ENCODE measurements at places on chromosomes 16 and 17.

GRCh38 chr16:71726476-71727315 is 2.2 kb upstream of the PHLPP2 start:
- DNase-seq, result no peak

GRCh38 chr17:1095090-1095852 is 84.5 kb downstream of the ABR start:
- no peak for DNase-seq

GRCh38 chr17:73939806-73940205 is 263.7 kb upstream of the RPL38 start:
- no peak for DNase-seq

- DNase-seq, result no peak
Measured at GRCh38 chr17:42460371-42460770, 1.7 kb downstream of the ATP6V0A1 start.

- DNase-seq, result no peak
Measured at GRCh38 chr17:62737513-62737912, 70.6 kb downstream of the MARCHF10 start.

GRCh38 chr17:4533523-4534504 is 21.4 kb downstream of the MYBBP1A start:
- no peak for DNase-seq

DNA sequence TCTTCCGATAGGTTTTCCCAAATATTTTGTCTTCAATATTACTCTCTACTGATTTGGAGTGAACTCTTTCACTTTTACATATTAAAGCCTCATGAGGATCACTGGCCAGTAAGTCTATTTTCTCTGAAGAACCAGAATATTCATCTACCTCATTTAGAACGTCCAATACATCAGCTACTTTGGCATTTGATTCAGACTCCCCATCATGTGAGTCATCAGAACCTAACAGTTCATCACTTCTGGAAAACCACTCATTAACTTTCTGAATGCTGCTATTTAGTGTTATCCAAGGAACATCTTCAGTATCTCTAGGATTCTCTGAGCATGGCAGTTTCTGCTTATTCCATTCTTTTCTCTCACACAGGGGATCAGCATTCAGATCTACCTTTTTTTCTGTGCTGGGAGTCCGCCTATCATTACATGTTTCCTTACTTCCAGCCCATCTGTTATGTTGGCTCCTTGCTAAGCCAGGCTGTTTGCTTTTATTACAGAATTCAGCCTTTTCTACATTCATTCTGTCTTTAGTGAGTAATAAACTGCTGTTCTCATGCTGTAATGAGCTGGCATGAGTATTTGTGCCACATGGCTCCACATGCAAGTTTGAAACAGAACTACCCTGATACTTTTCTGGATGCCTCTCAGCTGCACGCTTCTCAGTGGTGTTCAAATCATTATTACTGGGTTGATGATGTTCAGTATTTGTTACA is 30.9 kb downstream of the BRCA1 start:
- no peak for DNase-seq

DNA sequence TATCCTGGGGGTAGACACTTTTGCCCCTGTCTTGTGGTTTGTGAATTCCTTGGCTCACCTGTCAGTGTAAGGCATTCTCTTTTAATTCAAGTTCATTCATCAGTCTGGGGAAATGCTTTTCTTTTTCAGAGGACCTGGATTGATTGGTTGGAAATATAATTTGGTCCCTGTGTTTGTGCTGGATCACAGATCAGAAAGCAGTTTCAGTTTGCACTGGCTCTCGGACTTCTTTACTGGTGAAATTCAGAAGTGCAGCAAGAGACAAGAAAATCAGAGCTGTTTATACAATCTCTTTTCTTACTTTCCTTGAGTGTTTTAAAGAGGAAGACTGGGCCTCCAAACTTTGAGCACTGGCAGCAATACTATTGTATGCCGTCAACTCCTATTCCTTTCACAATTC is 161.8 kb upstream of the KCNJ16 start:
- no peak for DNase-seq

GRCh38 chr16:79767421-79768275 is 167.1 kb upstream of the MAF start:
- DNase-seq, result no peak

DNA sequence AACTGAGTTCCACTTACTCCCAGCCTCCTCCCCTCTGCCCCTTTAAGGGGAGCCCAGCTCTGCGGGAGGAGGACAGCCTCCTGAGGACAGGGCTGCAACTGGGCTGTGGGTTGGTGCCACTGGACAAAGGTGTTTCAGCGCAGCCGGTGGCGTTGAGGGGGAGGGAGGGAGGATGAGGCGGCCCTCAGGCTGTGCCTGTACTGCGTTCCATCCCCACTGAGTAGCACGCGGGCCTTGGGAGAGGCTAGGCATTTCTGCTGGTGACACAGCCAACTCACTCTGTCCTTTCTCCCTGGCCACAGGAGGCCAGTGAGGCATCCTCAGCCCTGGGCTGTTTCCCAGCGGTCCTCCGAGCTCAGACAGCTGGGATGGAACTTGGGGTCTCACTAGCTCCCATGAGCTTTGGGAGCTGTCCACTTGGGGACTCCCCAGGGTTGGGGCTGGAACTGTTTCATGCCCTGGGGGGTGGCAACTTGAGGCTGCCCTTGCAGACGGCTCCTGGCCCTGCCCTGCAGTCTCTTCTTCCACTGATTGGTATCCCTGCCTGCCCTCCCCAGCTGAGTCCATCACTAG is 70.5 kb downstream of the MPRIP start:
- no peak for DNase-seq

DNA sequence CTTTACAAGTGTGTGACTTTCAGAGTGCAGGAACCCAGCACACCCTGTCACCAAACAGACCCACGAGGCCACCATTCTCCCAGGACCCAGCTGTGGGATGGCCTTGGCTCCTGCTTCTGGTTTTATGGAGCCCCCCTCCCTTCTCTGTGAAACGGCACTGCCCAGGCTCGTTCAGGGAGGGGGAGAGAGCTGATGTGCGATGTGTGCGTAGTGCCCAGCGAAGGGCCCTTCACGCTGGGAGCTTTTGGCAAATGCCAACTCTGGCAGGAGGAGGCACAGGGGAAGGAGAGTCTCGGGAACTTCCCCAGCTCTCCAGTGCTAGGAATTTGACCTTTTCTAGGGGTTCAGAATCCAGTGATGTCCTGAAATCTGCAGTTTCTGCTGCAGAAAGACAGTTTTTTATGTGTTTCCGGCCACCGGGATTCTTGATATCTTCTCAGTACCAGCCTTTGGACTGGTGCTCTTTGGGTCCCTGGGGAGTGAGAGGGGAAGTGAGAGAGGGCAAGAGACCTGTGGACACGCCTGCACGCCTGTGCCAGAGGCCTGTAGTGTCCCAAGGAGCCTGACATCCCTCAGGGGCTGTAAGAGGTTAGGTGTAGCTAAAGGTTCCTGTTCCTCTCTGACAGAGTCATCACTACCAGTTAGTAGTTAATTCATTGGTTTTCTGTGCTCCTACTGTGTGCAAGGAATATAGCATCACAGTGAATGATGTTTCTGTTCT is 45.1 kb downstream of the CMIP start:
- no peak for DNase-seq

DNA sequence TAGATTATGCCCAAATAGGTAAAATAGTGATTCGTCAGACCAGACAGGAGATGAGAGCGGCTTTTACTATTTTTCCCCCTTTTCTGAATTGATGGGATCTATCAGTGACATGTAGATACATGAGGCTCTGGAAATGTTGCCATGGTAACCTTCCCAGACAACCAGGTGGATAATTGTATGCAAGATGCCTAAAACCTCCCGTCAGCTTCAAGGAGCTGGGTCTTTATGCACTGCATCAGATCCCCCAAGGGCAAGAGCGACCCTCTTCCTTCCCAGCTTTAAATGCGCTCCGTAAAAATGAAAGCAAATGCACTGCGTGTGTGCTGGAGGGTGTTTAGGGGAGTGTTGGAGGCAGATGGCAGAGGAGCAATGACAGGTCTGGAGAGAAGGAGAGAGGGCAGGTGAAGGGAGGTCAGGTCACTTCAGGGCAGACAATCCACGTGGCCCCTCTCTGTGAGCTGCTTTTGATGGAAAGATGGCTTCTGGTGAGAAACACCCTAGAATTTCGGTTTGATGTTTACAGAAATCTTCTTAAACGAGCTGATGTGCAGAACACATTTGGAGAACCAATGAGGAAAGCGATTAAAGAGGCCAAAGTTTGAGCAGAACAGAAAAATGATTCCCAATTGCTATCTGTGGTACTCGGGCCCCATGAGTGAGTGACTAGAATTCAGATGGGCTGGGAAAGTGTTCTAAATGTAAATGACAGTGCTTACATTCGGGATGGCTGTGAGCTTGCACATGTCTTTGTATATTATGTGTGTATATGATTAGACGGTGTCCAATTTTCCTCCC is 461.7 kb upstream of the HSBP1 start:
- DNase-seq, result no peak

- DNase-seq, result no peak
Measured at GRCh38 chr16:61677776-61678175, 358.5 kb downstream of the CDH8 start.

GRCh38 chr16:66045626-66046025 is 320.9 kb upstream of the CDH5 start:
- DNase-seq, result no peak

GRCh38 chr16:2056681-2057407 is 9.1 kb downstream of the TSC2 start:
- DNase-seq, result no peak

GRCh38 chr17:58818654-58819053 is 63.0 kb downstream of the PPM1E start:
- no peak for DNase-seq

DNA sequence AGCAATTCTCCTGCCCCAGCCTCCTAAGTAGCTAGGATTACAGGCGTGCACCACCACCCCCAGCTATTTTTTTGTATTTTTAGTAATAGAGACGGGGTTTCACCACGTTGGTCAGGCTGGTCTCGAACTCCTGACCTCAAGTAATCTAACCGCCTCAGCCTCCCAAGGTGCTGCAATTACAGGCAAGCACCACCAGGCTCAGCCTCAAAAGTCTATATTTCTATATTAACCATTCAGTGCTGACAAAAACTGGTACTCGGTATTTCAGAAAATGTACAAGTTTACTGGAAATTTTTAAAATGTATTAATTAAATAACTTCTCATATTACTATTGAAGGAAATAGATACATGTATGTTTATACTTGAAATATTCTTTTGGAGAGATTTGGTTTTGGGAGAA is 1.4 kb upstream of the HEXD start:
- DNase-seq, result no peak

- no peak for DNase-seq
Measured at GRCh38 chr17:27597783-27598320, 33.1 kb upstream of the LGALS9 start.

GRCh38 chr17:9050801-9051401 is 29.6 kb downstream of the NTN1 start:
- DNase-seq, result no peak

DNA sequence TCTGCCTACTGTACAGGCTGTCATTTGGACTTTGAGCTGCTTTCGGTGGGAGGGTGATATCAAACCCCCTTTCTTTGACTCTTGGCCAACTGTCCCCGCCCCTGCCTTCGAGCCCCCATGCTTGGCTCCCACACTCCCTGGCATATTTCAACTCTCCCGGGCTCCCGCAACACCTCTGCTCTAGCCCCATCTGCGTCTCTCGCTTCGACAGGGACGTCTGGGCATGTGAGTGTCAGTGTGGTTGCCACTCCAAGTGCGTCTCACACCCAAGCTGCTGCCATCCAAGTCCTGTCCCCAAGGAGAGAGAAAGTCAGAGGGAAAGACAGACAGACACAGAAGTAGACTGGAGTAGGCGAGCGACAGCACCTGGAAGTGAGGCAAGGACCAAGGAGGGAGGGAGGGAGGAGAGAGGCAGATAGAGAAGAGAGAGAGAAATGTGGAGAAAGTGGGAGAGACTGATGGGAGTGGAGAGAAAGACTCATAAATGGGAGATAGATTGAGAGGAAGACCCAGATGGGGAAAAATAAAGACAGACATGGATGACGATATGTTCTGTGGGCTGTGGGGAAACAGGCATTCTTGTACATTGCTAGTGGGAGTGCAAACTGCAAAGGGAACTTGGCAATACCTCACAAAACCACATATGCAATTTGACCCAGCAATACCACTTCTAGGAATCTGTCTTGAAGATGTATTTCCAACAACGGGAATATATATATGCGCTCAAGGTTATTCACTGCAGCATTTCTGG is 11.8 kb downstream of the STARD3 start:
- DNase-seq, result no peak

DNA sequence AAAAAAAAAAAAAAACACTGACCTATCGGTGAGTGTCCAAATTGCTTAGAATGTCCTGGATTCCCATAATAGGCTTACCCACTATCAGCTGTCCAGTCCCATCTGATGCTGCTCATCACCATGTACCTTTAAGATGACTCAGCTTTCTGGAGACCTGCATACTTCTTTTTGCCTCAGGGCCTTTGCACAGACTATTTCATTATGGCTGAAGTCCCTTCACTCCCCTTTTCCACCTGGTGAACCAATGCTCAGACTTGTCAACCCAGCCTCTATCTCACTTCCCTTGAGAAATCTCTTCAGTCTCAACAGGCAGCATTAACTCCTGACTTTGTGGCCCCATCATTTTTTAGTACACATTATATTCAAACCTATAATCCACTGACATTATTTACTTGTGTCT is 29.7 kb upstream of the NUDT7 start:
- DNase-seq, result no peak

- DNase-seq, result peak; percentile 43
Measured at GRCh38 chr16:73152386-73153125, 104.6 kb upstream of the ZFHX3 start.

DNA sequence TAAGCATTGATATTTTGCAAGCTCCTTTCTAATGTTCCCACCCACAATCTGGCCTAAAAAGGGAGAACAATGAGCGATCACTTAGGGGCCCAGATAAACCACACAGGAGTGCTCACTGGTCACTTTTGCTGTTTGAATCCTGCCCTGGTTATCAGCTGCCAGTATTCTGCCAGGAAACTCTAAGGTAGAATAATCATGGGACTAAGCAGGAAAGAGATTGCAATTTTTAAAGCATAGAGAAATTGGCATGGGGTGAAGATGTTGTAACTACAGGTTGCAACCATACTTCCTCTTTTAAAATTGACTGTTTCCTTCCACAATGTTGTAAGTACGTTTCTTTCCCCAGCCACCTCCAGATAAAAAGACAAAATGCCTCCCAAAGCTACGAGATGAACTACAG is 251.2 kb upstream of the CDH11 start:
- no peak for DNase-seq

DNA sequence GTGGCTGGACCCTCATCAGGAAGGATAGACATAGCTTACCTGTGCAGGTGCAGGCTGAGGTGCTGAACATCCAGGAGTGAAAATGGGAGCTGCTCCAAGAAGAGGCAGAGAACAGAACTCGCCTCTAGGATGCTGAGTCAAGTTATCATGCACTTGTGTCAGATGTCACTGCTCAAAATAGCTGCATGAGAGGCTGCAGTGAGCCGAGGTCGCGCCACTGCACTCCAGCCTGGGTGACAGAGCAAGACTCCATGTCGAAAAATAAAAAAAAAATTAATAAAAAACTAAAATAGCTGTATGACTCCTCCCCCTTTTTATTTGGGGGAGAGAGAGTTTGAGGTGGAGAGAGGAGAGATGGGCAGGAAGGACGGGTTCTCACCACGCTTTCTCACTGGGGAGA is 148.8 kb downstream of the FOXL1 start:
- no peak for DNase-seq

- no peak for DNase-seq
Measured at GRCh38 chr17:63196772-63197335, 230.8 kb downstream of the TANC2 start.
